ENCODE measurements at places on chromosomes 3 and 15.

DNA sequence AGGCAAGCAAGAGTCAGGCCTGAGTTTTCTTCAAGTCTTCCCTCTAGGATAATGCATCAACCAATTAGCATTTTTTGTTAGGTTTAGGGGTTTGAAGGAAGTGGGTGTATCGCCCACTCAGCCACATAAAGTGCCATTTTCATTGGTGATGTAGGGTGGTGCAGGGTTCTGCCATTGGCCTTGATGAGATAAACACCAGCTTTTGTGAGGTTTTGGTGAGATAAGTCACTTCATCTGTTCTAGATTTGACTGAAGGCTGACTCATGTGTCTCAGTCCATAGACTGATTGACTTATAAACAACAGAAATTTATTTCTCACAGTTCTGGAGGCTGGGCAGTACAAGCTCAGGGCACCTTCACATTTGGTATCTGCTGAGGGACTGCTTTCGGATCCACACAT lies 84.5 kb upstream of the C3orf80 start:
- DNase-seq = no peak

DNA sequence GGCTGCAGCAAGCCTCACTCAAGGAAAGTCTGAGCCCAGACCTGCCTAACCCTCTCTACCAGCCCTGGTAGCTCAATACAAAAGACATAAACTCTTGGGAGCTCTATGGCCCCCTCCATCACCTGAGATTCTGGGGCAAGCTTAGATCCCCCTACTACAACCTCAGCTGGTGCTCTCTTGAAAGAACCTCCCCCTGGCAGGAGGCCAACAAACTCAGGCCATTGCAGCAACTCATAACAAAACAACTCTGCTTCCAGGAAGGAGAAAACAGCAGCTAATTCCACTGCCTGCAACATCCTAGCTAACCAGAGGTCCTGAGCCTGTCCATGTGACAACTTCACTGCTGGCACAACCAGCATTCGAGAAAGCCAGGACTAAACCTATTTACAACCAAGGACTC lies 169.2 kb downstream of the ROBO1 start:
- DNase-seq = no peak

GRCh38 chr3:24614359-24614758 lies 119.7 kb upstream of the THRB start:
- no peak for DNase-seq

DNA sequence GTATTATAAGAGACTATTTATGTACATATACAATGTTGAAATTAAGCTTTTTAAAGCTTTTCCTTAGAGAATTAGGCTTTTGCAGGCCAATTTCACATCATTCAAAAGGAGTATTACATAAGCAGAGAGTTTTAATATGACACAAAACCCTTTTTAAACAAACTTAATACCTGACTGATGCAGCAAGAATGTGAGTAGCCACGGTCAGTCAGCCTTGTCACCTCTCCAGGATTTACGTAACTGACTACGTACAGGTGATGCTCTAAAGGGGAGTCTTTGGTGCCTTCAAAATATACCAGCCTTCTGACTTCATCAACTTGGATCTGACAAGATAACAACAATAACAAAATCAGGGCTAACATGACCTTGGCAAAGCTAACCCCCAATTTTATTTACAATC lies 44.2 kb upstream of the IGDCC4 start:
- DNase-seq = no peak

DNA sequence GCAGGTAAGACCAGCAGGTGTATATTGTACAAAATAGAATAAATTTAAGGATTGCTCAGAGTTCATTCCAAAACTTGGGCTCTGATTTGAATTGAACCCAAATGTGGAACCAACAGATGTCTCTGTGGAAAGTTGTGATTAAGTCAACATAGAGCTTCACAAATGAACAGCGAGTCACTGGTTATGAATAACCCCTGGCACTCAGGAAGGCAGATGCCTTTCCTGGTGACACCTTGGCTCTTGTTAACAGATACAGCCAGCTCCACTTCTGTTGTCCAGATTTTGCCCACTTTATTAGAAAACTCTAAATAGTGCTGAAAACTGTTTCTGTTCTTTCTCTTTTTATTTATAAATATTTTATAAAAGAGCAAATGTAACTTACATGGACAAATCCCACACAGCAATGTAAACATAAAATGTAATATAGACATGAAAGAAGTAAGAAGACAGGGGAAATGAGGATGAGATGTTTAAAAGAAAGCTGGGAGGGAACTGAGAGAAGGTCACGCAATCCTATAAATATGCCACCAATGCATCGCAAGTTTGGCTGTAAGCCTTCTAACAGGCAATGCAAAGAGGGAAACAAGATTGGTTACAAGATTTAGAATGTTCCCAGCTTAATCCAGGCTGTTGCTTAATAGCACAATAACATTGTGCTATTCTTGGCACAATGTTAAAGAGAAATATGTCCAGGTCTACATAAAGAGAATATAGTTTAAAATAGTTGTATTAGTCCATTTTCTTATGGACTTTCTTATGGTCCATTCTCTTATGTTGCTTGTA lies 495.5 kb downstream of the TAFA4 start:
- DNase-seq = no peak

- DNase-seq = no peak
Measured at GRCh38 chr3:170765419-170766078, 104.4 kb downstream of the RPL22L1 start.

DNA sequence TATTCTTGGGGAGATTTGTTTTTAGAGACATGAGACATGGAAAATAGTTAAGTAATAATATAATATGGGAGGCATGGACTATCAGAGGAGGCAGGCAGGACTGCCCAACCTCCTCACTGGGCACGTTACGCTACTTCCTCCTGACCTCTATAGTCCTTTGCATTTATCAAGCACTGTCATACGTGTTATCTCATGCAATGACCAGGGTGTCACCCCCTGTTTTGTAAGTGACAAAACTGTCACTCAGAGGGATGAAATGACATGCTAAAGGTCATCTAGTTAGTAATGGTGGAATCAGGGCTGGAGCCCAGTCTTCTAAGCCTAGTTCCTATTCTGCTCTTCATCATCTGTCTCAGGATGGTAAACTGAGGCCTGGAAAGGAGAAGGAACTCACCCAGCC lies 66.7 kb downstream of the ST6GAL1 start:
- no peak for DNase-seq

GRCh38 chr3:141055536-141056445 lies 4.6 kb downstream of the SPSB4 start:
- DNase-seq = no peak

- peak; percentile 61 for DNase-seq
Measured at GRCh38 chr3:101725194-101725889, 928 bp downstream of the CEP97 start.

GRCh38 chr3:8784676-8785435 lies 15.4 kb upstream of the OXTR start:
- DNase-seq = no peak

GRCh38 chr3:129629011-129629410 lies 22.5 kb upstream of the PLXND1 start:
- no peak for DNase-seq

DNA sequence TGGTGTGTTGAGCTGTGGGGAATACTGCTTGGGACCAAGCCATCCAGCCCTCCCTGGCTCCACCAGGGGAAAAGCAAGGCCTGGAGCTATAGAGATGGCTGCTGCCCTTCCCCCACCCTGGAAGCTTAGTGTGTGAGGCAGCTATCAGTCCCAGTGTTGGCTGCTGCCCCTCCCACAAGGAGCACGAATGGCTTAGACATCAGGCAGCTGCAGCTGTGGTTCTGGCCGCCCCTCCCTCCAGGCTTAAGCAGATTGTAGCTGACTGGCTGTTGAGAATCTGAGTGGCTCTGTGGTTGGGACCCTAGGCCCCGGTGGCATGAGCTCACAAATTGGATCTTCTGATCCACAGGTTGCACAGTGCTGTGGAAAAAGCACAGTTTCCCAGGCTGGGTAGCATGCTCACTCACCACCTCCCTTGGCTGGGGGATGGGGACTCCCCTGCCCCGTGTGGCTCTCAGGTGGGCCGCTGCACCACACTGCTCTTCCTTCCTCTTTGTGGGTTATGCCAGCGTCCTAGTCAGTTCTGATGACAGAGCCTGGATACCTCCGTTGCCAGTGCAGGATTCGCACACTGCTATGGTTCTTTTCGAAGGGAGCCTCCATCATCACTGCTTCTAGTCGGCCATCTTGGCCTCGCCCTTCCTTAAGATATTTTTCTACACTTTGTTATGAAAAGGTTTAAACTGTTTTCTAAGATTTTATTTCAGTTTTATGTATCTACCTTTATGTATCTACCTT lies 21.2 kb upstream of the SUCNR1 start:
- DNase-seq = no peak

GRCh38 chr15:95910643-95911212 lies 419.8 kb upstream of the NR2F2 start:
- no peak for DNase-seq

DNA sequence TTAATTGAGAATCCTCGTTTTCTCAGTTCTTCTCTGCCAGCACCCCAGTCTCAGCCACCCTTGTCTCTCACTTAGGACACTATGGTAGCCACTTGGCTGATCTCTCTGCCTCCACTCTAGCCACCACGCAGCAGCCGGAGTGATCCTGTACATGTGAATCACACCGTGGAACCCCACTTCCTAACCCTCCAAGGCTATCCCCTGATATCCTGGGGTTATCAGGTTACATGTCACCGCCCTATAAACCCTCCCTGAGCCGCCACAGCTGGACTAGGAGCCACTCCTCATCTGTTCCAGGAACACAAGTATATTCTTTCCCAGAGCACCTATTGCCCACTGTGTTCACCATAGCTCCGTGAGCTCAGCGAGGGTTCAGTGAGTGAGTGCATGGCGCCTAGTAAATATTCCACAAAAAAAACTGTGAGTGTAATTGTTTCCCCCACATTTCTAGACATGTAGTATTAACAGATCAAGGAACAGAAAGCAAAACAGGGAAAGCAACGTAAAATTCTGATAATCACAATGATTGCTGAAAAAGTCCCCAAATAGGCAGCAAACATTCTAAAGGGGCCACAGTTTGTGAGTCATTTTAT lies 661 bp upstream of the PARP14 start:
- peak; percentile 29 for DNase-seq

- no peak for DNase-seq
Measured at GRCh38 chr3:13976469-13976868, 96.6 kb upstream of the WNT7A start.

DNA sequence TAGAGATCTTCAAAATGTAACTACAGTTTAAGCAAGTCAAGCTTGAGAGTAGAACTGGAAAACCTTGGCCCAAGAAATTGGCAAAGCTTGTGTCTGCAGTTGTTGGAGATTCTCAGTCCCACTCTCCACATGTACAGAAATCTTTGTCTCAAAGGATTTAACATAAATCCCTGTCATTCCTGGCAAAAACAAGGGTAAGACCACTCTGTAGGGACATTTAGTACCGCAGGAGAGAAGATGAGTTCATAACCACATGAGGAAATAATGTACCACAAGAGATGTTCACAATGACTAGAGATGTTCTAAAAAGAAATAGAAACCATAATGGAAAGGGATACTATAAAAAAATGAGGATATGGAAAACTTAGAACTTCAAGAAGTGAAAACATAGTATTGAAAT lies 73.7 kb downstream of the RAB7A start:
- DNase-seq = no peak

DNA sequence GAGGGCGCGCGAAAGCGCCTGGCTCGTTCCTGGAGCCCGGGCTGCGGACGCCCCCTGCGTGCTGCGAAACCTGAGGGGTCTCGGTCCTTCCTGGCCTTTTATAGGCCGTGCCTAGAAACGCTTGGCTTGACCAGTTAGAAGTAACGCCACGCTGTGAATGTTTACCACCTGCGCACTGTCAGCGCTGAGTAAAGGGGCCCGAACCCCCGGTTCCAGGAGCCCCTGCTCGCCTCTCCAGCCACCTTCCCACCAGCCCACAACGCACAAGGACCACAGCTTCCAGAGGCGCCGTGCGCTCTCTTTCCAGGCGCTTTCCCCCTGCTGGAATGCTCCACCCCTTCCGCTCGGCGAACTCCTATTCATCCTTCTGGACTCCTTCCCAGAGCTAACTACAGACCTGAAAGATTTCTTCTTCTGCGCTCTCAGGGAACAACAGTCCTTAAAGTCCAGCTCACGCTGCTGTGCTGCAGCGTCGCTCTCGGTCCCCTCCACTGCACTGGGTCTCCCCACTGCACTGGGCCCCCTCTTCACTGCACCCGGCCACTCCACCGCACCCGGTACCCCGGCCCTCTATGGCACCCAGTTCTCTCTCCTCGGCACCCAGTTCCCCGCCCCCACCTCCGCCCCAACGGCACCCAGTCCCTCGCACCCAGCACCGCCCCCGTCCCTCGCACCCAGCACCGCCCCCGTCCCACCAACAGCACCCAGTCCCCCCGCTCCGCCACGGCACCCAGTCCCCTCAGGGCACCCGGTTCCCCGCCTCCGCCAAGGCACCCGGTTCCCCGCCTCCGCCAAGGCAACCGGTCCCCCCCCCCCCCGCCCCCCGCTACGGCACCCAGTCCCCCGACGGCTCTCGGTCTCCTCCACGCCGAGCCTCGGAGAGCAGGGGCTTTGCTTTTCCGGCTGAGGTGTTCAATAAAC lies 69.8 kb downstream of the SQOR start:
- DNase-seq = no peak

DNA sequence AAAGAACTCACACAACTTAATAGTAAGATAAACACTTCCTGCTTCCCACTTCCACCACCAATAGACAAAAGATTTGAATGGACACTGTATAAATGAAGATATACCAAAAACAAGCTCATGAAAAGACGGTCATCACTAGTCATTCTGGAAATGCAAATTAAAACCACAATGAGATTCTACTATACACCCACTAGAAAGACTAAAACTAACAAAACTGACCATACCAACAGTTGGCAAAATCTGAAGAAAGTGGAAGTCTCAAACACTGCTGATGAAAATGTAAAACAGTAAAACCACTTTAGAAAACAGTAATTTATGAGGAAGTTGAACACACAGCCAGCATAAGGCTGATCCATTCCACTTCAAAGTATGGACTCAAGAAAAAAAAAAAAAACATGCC lies 35.6 kb upstream of the CD96 start:
- DNase-seq = no peak

GRCh38 chr3:88191872-88192409 lies 42.2 kb downstream of the C3orf38 start:
- no peak for DNase-seq

GRCh38 chr3:124680521-124680920 lies 49.7 kb upstream of the UMPS start:
- DNase-seq = no peak

DNA sequence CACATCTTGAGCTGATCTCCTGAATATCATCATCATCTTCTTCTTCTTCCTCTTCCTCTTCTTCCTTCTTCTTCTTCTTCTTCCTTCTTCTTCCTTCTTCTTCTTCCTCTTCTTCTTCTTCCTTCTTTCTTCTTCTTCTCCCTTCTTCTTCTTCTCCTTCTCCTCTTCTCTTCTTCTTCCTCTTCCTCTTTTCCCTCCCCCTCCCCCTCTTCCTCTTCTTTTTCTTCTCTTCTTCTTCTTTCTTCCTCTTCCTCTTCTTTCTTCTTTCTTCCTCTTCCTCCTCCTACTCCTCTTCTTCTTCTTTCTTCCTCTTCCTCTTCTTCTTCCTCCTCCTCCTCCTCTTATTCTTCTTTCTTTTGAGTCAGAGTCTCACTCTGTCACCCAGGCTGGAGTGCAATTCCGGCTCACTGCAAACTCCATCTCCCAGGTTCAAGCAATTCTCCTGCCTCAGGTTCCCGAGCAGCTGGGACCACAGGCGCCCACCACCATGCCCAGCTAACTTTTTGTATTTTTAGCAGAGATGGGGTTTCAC lies 197.9 kb upstream of the NANOGP8 start:
- no peak for DNase-seq
